Muscle of back (tissue), 13 donors: ENCODE measurements at places on chromosomes 12 and 14. TPM values are rescaled to one million over a fixed set of nuclear protein-coding genes. Genes with fewer than 3 reads are reported as not detected.

MYO1H gene
- not detected for polyA plus RNA-seq

GRCh38 chr14:20631023-20631879 is 10.2 kb downstream of the OR6S1 start:
- DNase-seq, result no peak

DNA sequence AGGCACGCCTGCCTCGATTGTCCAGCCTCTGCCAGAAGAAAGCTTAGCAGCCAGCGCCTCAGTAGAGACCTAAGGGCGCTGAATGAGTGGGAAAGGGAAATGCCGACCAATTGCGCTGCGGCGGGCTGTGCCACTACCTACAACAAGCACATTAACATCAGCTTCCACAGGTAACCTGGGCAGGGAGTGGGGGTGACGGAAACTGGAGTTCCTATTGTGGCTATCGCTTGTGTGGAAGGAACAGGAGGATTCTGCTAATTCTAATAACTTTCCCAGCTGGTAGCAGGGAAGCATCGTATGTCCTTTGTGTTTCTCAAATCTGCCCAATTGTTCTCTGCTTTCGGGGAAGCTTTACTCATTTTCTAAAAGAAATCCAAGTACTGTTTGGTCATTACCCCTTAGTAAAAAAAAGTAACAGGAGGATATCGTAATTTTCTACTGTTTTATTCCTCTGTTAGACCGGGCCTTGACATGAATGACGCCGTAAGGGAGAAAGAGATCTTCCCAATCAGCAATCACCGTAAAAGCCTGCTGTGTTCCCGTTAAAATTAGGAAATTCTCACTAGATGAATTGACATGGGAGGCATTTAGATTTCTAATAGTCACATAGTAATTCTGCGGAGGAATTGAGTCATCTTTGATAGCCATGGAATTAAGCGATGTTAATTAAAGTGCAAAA is 449 bp downstream of the THAP2 start:
- DNase-seq, result no peak

- no peak for DNase-seq
These were observed 160.6 kb downstream of the ANO4 start for GRCh38 chr12:100955139-100955538.

TAS2R13 gene
- 0.18 TPM for polyA plus RNA-seq

PLA2G1B gene
- polyA plus RNA-seq, result not detected

NXPH4 gene
- polyA plus RNA-seq, result 1.8 TPM

DNA sequence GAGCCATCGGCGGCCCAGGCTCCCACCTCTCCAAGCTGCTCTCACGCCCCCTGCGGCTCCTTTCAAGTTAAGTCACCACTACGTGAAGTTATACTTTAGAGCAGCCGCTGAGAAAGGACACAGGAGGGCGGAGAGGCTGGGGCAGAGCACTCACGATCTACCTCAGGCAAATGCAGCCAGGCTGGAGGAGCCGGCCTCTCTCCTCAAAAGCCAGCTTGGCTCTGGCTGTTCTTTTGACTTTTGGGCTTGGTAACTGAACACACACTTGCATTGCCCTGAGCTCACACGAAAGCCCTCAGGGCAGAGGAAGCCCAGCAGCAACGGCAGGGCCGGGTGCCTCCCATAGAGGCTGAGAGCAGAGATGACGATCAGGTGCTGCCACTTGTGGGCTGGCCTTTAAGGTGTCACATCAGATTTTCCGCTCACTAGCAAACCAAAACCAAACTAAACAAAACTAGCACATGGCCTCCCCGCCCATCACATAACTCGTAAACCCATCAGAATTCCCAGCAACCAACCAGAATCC is 75.2 kb downstream of the PITPNM2 start:
- DNase-seq, result no peak

DNA sequence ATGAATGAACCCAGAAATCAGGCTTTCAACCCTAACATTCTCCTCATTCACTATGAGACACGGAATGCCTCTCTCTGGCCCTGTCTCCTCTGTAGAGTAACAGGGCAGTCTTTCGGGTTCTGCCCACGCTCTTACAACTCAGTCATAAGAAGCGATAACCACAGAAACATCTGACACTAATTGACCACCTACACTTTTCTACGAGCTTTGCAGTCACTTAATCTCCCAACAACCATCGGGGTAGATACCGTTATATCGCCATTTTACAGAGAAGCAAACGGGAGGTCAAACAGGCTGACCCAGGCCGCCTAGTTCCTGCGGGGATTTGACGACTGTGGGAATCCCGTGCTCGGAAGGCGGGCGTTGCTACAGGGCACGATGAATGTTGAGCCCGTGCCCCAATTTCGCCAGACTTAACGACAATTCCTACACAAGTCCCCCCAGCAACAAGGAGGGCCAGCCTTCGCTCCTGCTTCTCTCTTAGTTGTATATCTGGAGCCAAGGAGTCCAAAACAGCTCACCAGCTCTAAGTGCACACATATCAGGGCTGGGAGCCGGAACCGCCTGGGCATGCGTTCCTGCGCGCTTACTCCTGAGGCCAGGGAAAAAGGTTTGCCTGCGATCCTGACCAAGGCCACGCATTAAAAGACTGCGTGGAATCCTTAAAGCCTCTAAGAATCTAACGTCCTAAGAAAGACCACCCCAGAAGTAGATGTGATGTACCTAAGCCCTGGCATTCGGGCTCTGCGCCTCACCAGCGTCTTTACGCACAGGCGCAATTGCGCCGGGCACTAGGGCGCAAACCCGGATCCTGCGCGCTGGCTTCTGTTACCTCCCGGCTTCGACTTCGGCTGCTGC is 38.7 kb upstream of the TBX5 start:
- no peak for DNase-seq

USP44 gene
- polyA plus RNA-seq, result 0.67 TPM

DDX11 gene
- 37.6 TPM for polyA plus RNA-seq

CERS5 gene
- 41.2 TPM for polyA plus RNA-seq

AHNAK2 gene
- polyA plus RNA-seq, result 14.3 TPM

ANKS1B gene
- polyA plus RNA-seq, result 4.8 TPM

SLC4A8 gene
- 1.1 TPM for polyA plus RNA-seq

- DNase-seq, result no peak
These were observed 108.2 kb upstream of the ATF7IP start for GRCh38 chr12:14257303-14257733.

- no peak for DNase-seq
These were observed 59.5 kb downstream of the LRIG3 start for GRCh38 chr12:58860788-58861240.

KRT4 gene
- 0.11 TPM for polyA plus RNA-seq

GRCh38 chr12:132115500-132115899 is 28.6 kb downstream of the DDX51 start:
- DNase-seq, result no peak

TBX3 gene
- 27.2 TPM for polyA plus RNA-seq

KRT77 gene
- not detected for polyA plus RNA-seq

DNA sequence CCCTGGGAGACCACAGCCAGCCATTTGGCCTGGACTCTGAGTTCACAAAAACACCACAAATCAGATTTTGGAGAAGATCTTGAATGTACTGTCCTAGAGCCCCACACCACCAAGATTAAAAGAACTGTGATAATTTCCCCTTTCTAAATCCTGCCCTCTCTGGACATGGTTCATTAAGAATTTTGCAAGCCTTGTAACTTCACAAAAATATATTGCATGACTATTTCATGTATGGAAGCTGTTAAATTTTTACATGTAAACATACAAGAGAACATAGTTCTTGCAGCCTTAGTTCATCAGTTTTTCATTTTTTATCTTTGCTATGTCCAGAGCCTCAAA is 97.0 kb downstream of the SCARB1 start:
- DNase-seq, result no peak

GRCh38 chr14:91246051-91246852 is 1.7 kb upstream of the GPR68 start:
- no peak for DNase-seq

GRCh38 chr12:98228683-98229539 is 286.5 kb upstream of the TMPO start:
- no peak for DNase-seq

GRCh38 chr14:62301080-62301479 is 538.9 kb downstream of the SNAPC1 start:
- no peak for DNase-seq

DNA sequence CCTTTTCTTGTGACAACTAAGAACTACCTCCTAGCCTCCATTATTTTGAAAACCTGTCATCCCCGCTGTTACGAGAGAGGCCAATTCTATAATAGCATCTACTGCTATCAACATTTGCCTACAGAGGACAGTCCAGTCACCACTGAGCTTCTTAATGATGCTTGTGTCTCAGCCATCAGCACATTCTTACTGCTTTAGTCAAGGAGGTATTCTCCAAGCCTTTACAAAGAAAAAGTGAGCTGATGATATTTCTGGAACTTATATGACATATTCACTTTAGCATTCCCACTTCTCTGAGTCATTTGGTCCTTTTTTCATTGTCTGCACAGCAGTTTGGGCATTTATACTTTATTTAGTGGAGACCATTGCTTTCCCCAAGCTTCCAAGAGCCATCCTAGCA is 497.7 kb upstream of the RPL10L start:
- DNase-seq, result no peak

KRT81 gene
- polyA plus RNA-seq, result 0.08 TPM

- no peak for DNase-seq
These were observed 11.6 kb downstream of the DLK1 start for GRCh38 chr14:100738269-100738691.

DNA sequence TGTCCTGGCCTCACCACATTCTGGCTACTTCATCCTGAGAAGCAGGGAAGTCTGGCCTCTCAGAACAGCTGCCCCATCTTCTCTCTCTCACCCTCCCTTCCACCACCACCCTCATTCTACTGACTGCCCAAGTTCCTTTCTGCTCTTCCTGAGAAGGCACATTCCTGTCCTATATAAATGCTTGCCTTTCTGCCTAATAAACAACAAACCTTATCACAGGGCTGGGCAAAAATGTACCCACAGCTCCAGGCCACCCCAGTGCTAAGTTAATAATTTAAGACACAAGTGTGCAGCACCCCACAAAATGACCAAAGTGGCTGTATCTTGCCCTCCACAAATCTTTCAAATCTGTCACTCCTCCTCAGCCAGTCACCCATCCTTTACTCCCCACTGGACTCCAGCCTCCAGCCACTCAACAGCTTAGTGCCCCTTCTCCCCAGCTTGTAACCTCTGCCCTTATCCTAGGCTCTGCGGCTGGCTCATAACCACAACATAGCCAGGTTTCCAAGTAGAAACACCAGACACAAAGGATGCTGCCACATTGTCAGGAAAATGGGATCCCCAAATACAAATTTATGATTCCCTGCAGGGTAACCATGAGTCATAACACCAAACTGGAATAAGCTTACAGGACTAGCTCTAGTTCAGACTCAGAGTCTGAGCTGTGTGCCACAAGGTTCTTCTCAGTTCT is 15.0 kb downstream of the OXA1L start:
- no peak for DNase-seq

DNA sequence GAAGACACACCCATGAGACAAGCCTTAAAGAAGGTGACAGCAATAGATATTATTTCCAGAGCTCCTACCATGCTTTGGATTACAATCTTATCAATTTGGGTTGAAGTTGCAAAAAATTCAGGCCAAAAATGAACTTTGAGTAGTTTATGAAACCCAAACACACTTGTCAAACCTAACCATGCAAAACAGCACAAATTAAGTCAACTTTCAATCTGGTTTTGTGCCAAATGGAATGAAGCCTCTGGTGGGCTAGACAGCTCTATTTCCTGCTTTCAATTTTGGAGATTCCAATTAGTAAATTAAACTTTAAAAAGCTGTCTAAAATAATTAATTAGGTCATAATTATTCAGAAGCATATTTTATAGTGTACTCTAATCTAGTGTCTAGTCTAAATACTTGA is 203.4 kb downstream of the SYT1 start:
- no peak for DNase-seq

TMEM52B gene
- 0.49 TPM for polyA plus RNA-seq

DNA sequence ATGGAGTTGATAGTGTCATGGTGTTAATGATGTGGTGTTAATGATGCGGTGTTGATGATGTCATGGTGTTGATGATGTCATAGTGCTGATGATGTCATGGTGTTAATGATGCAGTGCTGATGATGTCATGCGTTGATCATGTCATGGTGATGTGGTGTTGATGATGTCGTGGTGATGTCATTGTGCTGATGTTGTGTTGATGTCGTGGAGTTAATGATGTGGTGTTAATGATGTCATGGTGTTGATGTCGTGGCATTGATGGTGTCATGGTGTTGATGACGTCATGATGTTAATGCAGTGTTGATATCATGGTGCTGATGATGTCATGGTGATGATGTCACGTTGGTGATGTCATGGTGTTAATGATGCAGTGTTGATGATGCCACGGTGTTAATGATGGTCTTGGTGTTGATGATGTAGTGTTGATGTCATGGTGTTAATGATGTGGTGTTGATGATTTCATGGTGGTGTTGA is 49.1 kb upstream of the RIMBP2 start:
- DNase-seq, result no peak

DNA sequence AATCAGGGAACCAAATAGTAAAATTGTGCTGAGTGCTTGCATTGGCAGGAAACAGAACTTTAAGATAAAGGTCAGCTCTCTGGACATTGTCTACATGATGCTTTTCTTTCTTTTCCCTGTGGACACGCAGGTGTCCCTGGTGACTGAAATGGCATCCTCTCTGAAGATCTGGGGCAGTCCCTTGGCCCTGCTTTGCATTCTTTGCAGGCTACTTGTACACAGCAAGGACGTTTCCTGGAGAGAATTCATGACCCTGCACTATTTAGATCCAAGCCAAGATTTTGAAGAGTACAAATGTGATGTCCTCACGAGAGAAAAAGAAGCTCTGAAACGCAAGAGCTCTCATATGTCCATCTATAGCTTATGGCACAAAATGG is 11.3 kb upstream of the EDDM3A start:
- no peak for DNase-seq

GRCh38 chr12:41910578-41911320 is 233.9 kb downstream of the GXYLT1 start:
- no peak for DNase-seq

SLC6A13 gene
- polyA plus RNA-seq, result 2.9 TPM

OR10G2 gene
- polyA plus RNA-seq, result not detected

RFX4 gene
- polyA plus RNA-seq, result not detected
